Hematopoietic multipotent progenitor cell treated with erythropoietin and hydrocortisone succinate and interleukin-3 and kit ligand, for 15 days (in vitro differentiated cells): ENCODE measurements at places on chromosomes 2 and 18.

- no peak for DNase-seq
These were observed 68.8 kb downstream of the CLHC1 start for GRCh38 chr2:55163274-55163721.

- DNase-seq = no peak
These were observed 97.2 kb downstream of the PTGR3 start for GRCh38 chr18:75111760-75112159.

GRCh38 chr2:232748038-232748437 is 28.3 kb downstream of the KCNJ13 start:
- DNase-seq = no peak

GRCh38 chr2:46116150-46116549 is 181.1 kb upstream of the EPAS1 start:
- DNase-seq = no peak

GRCh38 chr2:218872645-218873358 is 7.8 kb upstream of the WNT10A start:
- DNase-seq = no peak

- DNase-seq = no peak
These were observed 3.0 kb downstream of the WDR75 start for GRCh38 chr2:189444322-189444721.

GRCh38 chr2:119749477-119750012 is 10.2 kb upstream of the PTPN4 start:
- no peak for DNase-seq

DNA sequence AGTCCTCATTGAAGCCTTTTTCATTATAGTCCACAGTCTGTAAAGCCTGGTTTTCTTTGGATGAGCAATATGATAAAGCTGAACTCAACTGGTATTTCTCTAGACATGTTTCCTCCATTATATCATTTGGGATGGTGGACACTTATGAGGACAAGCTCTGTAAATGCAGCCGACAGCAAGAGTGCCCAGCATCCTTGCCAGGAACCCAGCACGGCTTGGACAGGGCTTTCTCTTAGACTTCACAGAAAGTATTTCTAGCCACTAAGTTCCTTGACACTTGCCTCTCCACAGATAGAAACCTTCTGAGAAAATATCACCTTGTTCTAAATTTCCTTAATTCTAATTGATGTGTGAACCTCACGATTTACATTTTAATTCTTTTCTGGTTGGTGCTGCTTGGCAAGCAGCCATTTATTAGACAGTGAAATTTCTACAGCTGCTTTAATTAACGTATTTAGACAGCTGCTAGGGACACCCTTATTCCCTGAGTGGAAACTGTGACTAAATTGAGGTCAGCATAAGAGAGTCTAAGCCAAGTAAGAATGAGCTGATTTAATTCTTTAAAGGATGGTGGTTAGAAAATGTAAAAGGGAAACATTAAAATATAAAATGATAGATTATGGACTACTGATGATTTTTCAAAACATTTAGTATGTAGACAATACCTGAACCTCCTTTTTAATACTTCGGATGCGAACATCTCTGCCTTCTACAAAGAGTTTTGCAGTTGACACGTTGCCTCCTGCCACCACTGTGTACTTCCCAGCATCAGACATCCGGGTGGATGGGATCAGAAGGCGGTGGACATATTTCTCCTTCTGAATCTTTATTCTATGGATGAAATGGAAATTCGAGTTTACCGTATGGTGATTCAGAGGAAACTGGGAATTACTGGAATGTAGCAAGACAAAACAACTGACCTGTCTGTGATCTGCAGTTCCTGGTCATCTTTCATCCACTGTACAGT is 39.8 kb downstream of the TTN start:
- DNase-seq = no peak

DNA sequence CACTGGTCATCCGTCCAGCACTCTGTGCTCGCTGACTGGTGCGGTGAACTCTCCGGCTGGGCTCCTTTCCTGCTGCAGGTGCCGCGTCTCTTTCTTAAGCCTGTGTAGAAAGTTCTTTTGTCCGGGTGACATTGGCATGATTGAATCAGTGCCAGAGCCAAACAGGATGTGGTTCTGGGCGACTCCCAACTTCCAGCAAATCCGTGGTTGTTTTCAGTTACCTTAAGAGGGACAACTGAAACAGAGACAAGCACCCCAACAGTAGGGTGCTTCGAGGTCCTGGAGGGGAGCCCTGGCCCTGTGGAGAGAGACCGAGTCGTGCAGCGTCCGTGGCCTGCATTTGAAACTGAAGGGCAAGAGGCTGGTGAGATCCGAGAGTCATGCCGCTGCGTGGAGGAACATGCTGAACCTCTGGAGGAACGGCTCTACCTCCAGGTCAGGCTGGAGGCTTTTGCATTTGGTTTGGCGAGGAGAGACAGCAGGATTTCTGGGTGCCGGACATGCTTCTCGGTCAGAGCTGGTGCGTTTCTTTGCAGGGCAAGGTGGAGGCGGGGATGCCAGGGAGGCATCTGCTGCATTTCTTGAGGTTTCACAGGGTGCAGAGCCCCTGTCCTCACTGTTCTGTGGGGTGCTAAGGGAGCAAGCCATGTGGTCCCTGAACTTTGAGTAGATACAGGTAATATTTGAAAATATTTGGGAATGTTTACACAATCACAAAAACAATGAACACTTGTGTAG is 26.8 kb downstream of the SH3BP4 start:
- DNase-seq = no peak

DNA sequence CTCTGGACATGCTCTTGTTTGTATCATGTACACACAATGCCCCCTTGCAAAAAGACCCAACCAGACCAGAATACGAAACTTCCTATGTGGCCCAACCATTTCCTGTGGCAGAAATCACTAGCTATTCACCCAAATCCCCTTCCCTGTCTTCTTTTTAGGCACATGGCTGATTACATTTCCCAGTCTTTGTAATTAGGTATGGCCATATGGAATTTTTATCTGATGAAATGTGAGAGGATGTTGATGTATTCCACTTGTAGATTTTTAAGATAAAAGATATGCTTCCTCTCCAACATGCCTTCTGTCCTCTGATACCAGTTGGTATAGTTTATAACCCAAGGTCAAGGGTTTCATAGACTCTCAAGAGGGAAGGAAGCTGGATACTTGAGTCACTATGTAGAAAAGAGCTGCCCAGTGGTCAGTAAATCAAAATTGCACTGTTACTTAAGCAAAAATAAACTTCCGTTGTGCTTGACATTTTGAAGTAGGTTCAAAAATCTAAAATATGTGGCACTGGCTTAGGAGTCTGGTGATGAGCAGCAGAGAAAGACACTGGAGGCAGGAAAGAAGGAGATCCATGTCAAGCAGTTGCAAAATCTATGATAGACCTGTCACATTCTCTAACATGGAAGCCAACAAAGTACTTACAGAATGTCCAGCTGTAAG is 297.4 kb downstream of the SMAD2 start:
- no peak for DNase-seq

DNA sequence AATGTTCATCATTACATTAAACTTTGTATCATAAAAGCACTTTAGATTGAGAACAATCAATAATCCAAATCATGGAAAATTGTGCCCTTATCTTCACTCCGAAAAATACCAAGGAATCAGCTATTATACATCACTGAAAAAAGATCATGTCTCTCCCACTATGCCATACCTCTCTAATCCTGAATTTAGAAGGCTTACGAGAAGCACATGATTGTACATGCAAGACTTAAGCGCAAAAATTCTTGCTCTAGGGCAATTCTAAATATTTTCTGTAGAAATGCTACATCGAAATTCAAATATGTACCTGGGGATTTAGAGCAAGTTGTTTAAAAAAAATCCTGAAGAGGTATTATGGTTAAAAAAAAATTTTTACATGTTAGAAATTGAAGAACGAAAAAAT is 1.3 kb downstream of the CYTIP start:
- no peak for DNase-seq

GRCh38 chr2:165535471-165535870 is 66.0 kb downstream of the CSRNP3 start:
- DNase-seq = no peak

- no peak for DNase-seq
These were observed 27.7 kb upstream of the STRN start for GRCh38 chr2:36993841-36994620.

DNA sequence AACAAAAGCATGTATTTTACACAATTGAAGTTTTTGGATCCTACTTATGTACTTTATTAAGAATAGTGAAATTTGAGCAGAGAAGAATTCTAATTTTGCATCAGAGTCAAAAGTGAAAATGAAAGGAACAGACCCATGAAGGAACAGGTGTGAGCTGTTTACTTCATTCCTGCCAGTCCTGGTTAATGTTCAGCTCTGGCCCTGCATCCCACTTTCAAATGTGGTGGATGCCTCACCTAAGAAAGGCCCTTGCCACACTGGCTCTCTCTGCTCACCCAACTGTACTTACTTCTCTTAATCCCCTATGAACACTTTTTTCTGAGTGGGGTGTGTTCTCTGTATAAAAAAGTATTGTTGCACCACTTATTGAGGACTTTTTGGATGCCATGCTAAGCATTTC is 22.2 kb downstream of the FAM110C start:
- DNase-seq = no peak

DNA sequence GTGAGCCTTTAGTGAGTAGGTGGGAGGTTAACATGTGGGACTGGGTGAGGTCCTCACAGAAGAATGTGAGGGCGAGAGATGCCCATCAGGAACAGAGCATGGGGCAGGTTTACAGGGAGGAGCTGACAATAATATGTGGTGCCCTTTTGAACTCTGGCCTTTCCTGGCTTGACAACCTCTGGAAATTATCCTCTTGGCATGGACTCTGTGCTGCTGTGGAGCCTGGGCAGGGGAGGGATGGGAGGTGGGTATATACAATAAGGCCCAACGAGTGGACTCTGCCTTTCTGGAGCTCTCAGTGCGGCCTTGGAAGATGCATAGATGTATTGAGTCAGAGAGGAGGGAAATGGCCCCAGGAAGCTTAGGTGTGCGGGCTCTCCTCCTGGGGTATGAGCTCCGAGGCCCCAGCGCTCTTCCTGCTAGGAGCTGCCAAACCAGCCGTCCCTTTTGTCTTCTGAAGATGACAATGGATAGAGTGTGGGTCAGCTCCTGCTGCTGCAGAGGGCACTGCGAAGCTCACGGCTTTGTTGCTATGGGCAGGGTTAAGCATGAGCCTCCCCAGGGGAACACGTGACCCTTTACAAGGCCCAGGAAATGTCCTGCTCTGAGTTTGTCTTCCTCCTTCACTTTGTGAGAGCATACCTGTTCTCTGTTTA is 8.7 kb upstream of the PSD4 start:
- DNase-seq = no peak

GRCh38 chr18:41657189-41657588 is 297.8 kb upstream of the PIK3C3 start:
- DNase-seq = no peak

GRCh38 chr2:129062146-129062912 is 743.7 kb upstream of the HS6ST1 start:
- no peak for DNase-seq

DNA sequence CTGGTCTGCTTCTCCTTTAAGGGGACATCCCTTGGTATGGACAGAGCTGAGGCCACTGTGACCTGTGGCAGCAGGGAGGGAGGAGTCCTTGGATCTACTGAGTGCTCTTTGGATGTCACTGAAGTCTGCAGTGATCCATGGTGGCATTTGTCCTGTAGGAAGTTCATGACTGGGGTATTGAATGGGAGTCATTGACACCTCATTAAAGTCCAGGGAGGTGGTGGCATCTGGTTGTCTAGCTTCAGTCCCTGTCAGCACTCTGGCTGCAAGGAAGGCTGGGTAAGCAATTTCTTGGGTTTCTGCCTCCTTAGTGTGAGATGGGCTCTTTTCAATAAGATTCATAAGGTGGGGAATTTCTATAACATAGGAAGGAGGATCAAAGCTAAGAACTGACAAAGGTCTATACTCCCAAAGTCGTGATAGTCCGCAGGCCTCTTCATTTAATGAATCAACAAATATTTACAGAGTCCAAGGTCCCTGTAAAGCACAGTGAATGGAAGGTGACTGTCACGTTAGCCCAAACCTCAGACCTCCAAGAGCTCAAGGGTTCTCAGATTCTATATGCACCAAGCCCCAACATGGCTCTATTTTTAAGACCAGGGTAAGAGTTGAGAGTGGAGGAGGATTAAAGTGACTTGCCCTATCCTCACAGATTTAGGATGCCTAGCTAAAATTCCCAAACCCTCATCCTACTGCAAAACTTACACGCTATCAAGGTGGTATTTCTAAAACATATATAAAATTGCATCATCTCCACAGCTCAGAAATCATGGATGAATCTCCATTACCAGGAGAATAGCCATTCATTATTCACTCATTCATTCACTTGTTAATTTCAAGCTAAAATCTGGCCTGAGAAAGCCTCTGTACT is 40.2 kb downstream of the THNSL2 start:
- no peak for DNase-seq

DNA sequence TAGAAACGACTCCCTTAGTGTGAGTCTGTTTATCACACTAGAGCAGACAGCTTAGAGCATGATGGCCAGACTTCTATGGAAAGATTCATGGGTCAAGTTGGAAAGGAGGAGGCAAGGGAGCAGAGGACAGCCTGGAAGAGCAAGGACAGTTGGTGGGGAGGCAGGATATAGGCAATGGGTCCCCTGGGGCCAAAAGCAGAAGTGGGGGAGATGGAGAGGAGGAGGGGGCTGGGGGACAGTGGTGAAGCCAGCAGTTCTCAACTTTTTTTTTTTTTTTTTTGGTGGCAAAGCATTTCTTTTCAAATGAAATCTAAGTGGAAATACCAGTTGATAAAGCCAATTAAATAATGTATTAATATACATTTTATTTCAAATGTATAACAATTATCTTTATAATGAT is 197.9 kb downstream of the HRH4 start:
- no peak for DNase-seq

GRCh38 chr2:73368781-73369180 is 16.9 kb upstream of the ALMS1 start:
- peak; percentile 22 for DNase-seq

DNA sequence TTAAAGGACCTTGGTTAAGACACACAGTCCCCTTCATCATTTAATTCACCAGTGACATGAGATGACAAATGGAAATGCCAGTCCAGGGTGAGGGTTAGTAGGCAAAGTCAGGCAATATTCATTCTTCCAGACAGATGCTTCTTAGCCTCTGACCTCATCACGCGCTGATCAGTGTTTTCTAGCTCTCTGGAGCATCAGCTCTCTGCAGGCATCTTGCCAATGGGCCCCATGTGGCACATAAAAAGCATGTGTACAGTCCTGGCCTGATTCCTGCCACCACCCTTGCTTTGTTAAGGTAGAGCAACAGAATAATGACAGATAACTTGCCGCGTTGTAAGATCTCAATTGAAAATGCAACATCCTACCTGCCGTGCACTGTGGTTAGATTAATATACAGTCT is 20.3 kb upstream of the NPAS2 start:
- DNase-seq = no peak

DNA sequence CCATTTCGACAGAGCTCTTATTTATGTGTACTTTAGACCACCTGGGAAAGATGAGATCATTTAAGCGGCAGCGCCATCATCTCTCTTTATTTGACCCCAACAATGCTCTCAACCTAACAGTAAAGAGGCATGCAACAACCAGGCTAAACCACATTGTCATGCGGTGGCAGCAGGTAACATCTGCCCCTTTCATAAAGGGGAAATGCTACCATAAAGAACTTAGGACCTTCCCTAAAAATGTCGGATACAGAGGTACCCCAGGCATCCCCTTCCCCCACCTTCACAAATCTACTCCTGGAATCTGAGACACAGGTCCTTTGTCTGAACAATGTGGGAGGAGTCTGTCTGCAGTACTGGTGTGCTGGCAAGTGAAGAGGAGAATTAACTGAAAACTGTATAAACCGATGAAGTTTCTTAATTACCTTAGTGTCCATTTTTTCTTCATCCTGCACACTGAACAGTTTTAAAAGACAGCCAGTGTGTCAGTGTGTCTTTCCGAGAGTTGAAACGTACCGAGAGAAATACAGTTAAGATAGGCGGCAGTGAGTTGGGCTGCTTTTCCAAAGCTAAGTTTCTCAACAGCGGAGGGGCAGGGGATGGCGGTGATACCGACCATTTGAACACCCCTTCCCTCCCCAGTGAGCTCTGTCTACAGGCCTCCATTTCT is 1.9 kb downstream of the MEX3C start:
- DNase-seq = no peak
